ENCODE measurements at places on chromosomes 5 and 9. TPM values are rescaled to one million over a fixed set of nuclear protein-coding genes. Genes with fewer than 3 reads are reported as not detected.

The NUTM2G gene
- total RNA-seq = not detected

The GABRB2 gene
- under 0.01 TPM for total RNA-seq

The WDR38 gene
- total RNA-seq = not detected

The PPP2R2B gene
- 6.6 TPM for total RNA-seq

The EPB41L4A gene
- 27.5 TPM for total RNA-seq

The PCA3 gene
- total RNA-seq = not detected

The HOMER1 gene
- total RNA-seq = 5.4 TPM

The MARVELD2 gene
- total RNA-seq = 6.4 TPM

The RAD17 gene
- total RNA-seq = 17.2 TPM

The MARCHF6 gene
- total RNA-seq = 68.8 TPM

GRCh38 chr5:81316571-81316970 is 15.2 kb downstream of the ZCCHC9 start:
- no peaks in the 10 kb centered on the region for H3K4me1 ChIP-seq
- H3K27me3 ChIP-seq = no peaks in the 10 kb centered on the region

- H3K27ac ChIP-seq = no peak overlapping the region
- DNase-seq = no peak
- no peaks in the 10 kb centered on the region for H3K27me3 ChIP-seq
- no peaks in the 10 kb centered on the region for H3K4me1 ChIP-seq
- no peaks in the 10 kb centered on the region for H3K36me3 ChIP-seq
Measured at GRCh38 chr5:26813235-26813634, 225.2 kb downstream of the CDH9 start.

DNA sequence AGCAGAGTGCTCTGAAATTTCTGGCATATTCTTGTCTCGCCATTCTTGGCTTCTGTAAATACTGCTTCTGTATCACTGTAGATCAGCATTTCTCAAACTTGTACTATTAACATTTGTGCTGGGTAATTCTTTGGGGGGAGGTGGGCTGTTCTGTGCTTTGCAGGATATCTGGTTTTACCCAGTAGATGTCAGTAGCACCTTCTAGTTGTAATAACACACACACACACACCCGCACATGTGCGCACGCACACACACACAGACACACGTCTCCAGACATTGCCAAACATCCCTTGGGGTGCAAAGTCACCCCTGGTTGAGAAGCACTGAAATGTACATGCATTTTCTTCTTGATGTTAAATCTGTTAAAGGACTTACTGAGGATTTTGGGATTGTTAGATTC is 304.1 kb downstream of the MAT2B start:
- H3K27me3 ChIP-seq = no peaks in the 10 kb centered on the region
- no peaks in the 10 kb centered on the region for H3K4me1 ChIP-seq
- no peak overlapping the region for H3K27ac ChIP-seq
- H3K36me3 ChIP-seq = no peaks in the 10 kb centered on the region
- DNase-seq = no peak
- H3K4me3 ChIP-seq = no peak overlapping the region

- no peaks in the 10 kb centered on the region for H3K27me3 ChIP-seq
- H3K36me3 ChIP-seq = no peaks in the 10 kb centered on the region
- no peak for DNase-seq
- no peak overlapping the region for H3K4me3 ChIP-seq
- H3K4me1 ChIP-seq = no peaks in the 10 kb centered on the region
Measured at GRCh38 chr5:52077941-52078815, 694.9 kb downstream of the ISL1 start.

- H3K4me3 ChIP-seq = no peak overlapping the region
- DNase-seq = no peak
- H3K4me1 ChIP-seq = no peaks in the 10 kb centered on the region
Measured at GRCh38 chr5:18097817-18098216, 463.6 kb downstream of the TAF11L14 start.

GRCh38 chr5:124701016-124701415 is 45.4 kb downstream of the ZNF608 start:
- no peak for DNase-seq
- peaks cover 48% of the 10 kb centered on the region for H3K4me1 ChIP-seq
- H3K27me3 ChIP-seq = no peaks in the 10 kb centered on the region
- no peaks in the 10 kb centered on the region for H3K36me3 ChIP-seq
- no peak overlapping the region for H3K4me3 ChIP-seq

- peak overlapping the region; percentile 94 for H3K27ac ChIP-seq
- DNase-seq = no peak
Measured at GRCh38 chr9:127835991-127836516, 18.4 kb downstream of the ENG start.

GRCh38 chr5:158843305-158843704 is 256.4 kb downstream of the EBF1 start:
- DNase-seq = no peak
- H3K27me3 ChIP-seq = no peaks in the 10 kb centered on the region
- H3K4me3 ChIP-seq = no peak overlapping the region

- H3K4me3 ChIP-seq = no peak overlapping the region
- no peaks in the 10 kb centered on the region for H3K27me3 ChIP-seq
- H3K27ac ChIP-seq = no peak overlapping the region
- no peaks in the 10 kb centered on the region for H3K36me3 ChIP-seq
- no peak for DNase-seq
Measured at GRCh38 chr9:77556396-77556795, 91.7 kb downstream of the GNA14 start.

DNA sequence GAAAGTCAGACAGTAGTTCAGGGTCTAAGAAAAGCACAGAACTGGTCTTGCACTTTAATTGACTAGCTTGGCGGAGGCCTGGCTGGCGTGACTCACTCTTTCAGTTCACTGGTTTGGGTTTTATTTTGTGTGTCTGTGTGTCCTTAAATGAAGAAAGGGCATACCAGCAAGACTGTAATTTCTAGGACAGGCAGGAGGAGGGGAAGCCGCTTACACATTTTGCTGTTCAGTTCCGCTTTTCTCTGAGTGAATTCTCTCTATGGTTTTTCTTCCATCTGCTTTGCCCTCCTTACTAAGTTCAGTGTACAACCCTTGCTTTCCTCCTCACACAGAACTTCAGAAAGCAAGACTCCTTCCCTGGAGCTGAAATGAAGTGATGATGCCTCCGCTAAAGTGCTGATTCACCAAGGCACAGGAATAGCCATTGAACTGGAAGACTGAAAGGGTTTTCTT is 150.8 kb downstream of the MEF2C start:
- DNase-seq = no peak
- H3K36me3 ChIP-seq = no peaks in the 10 kb centered on the region
- peak overlapping the region; percentile 25 for H3K27ac ChIP-seq
- H3K4me1 ChIP-seq = peaks cover 14% of the 10 kb centered on the region

GRCh38 chr9:111029260-111029659 is 9.0 kb downstream of the LPAR1 start:
- DNase-seq = no peak
- H3K4me3 ChIP-seq = no peak overlapping the region
- H3K4me1 ChIP-seq = peaks cover 12% of the 10 kb centered on the region
- H3K27ac ChIP-seq = no peak overlapping the region
- H3K36me3 ChIP-seq = no peaks in the 10 kb centered on the region

GRCh38 chr5:115343855-115344254 is 47.4 kb upstream of the CCDC112 start:
- H3K4me1 ChIP-seq = no peaks in the 10 kb centered on the region
- no peak overlapping the region for H3K4me3 ChIP-seq
- H3K27ac ChIP-seq = no peak overlapping the region
- no peaks in the 10 kb centered on the region for H3K27me3 ChIP-seq

GRCh38 chr5:74415695-74416102 is 224.8 kb downstream of the ENC1 start:
- H3K27ac ChIP-seq = no peak overlapping the region
- no peak for DNase-seq
- no peak overlapping the region for H3K4me3 ChIP-seq
- H3K27me3 ChIP-seq = no peaks in the 10 kb centered on the region
- H3K4me1 ChIP-seq = no peaks in the 10 kb centered on the region
- H3K36me3 ChIP-seq = no peaks in the 10 kb centered on the region

- no peak overlapping the region for H3K27ac ChIP-seq
- H3K36me3 ChIP-seq = no peaks in the 10 kb centered on the region
- peaks cover 90% of the 10 kb centered on the region for H3K4me1 ChIP-seq
Measured at GRCh38 chr5:154779105-154779504, 23.9 kb downstream of the LARP1 start.

- no peak for DNase-seq
- no peaks in the 10 kb centered on the region for H3K27me3 ChIP-seq
- H3K36me3 ChIP-seq = no peaks in the 10 kb centered on the region
- H3K4me3 ChIP-seq = peak overlapping the region; percentile 67
- H3K4me1 ChIP-seq = peaks cover 15% of the 10 kb centered on the region
- H3K27ac ChIP-seq = peak overlapping the region; percentile 95
Measured at GRCh38 chr5:65924366-65925043, 1.9 kb upstream of the ERBIN start.

- DNase-seq = no peak
- H3K27ac ChIP-seq = no peak overlapping the region
- peak overlapping the region; percentile 63 for H3K4me3 ChIP-seq
- no peaks in the 10 kb centered on the region for H3K27me3 ChIP-seq
- H3K4me1 ChIP-seq = peaks cover 50% of the 10 kb centered on the region
Measured at GRCh38 chr9:137607141-137607857, 1.8 kb downstream of the ARRDC1 start.

- H3K27ac ChIP-seq = no peak overlapping the region
- H3K4me1 ChIP-seq = peaks cover 58% of the 10 kb centered on the region
- no peak for DNase-seq
- H3K4me3 ChIP-seq = no peak overlapping the region
- no peaks in the 10 kb centered on the region for H3K27me3 ChIP-seq
Measured at GRCh38 chr5:138369706-138370105, 17.2 kb downstream of the KDM3B start.

- peak overlapping the region; percentile 13 for H3K27ac ChIP-seq
- no peak for DNase-seq
- H3K4me3 ChIP-seq = no peak overlapping the region
- H3K27me3 ChIP-seq = no peaks in the 10 kb centered on the region
Measured at GRCh38 chr9:128438343-128439109, 17.3 kb upstream of the ODF2 start.

- no peak overlapping the region for H3K27ac ChIP-seq
- peaks cover 5% of the 10 kb centered on the region for H3K4me1 ChIP-seq
- no peaks in the 10 kb centered on the region for H3K27me3 ChIP-seq
Measured at GRCh38 chr5:109016300-109016699, 268.6 kb downstream of the FER start.

GRCh38 chr5:99817796-99818195 is 717.4 kb upstream of the FAM174A start:
- H3K4me3 ChIP-seq = no peak overlapping the region
- no peak overlapping the region for H3K27ac ChIP-seq
- H3K36me3 ChIP-seq = no peaks in the 10 kb centered on the region
- no peaks in the 10 kb centered on the region for H3K4me1 ChIP-seq
- no peak for DNase-seq
- H3K27me3 ChIP-seq = no peaks in the 10 kb centered on the region

GRCh38 chr5:60448600-60448999 is 251.4 kb downstream of the DEPDC1B start:
- H3K4me3 ChIP-seq = no peak overlapping the region
- H3K4me1 ChIP-seq = no peaks in the 10 kb centered on the region
- no peak for DNase-seq
- H3K27me3 ChIP-seq = no peaks in the 10 kb centered on the region
- no peaks in the 10 kb centered on the region for H3K36me3 ChIP-seq

DNA sequence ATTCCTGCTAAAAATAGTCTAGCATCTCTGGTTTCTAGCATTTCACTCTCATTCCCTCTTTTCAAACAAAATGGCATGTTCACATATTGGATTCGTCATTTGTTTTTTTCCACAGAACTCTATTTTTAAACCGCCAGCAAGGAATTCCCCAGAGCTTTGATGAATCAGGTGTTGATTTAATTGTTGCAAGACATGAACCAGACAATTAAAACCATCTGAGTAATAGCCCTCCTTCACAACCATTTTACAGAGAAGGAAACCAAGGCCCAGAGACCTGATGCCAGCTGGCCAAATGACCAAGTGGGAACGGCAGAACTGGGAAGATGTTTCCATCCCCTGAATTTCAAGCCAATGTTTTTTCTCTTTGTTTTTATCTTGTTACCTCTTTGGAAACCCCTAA is 167.0 kb downstream of the CAAP1 start:
- no peak overlapping the region for H3K4me3 ChIP-seq
- H3K36me3 ChIP-seq = no peaks in the 10 kb centered on the region
- DNase-seq = no peak
- no peak overlapping the region for H3K27ac ChIP-seq
- no peaks in the 10 kb centered on the region for H3K4me1 ChIP-seq

- H3K4me1 ChIP-seq = peaks cover 15% of the 10 kb centered on the region
Measured at GRCh38 chr5:72387985-72388384, 67.8 kb downstream of the PTCD2 start.

- no peaks in the 10 kb centered on the region for H3K36me3 ChIP-seq
- H3K4me3 ChIP-seq = no peak overlapping the region
- no peaks in the 10 kb centered on the region for H3K27me3 ChIP-seq
- no peak overlapping the region for H3K27ac ChIP-seq
- no peak for DNase-seq
Measured at GRCh38 chr5:131749138-131749537, 47.7 kb downstream of the FNIP1 start.

Measured in vagina (tissue), 2 donors.